NCI-H2081 treated with DMSO at 0.1 percent for 48 hours (cell line): ENCODE measurements at places on chromosomes 13 and 19.

DNA sequence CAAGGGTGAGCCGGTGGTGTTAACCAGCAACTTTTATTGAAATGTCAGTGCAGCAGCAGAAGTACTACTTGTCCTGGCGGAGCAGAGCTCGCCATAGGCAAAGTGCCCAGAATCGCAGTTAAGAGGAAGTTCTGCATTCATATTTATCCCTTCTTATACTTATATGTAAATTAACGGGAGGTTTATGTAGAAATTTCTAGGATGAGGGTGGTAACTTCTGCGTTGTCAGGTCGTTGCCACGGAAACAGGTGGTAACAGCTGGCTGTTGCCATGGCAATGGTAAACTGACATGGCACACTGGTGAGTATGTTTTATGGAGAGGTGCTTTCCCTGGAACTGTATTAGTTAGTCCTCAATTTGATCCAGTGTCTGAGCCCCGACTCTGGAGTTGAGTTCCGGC lies 2494.9 kb upstream of the PCDH20 start:
- DNase-seq = no peak

DNA sequence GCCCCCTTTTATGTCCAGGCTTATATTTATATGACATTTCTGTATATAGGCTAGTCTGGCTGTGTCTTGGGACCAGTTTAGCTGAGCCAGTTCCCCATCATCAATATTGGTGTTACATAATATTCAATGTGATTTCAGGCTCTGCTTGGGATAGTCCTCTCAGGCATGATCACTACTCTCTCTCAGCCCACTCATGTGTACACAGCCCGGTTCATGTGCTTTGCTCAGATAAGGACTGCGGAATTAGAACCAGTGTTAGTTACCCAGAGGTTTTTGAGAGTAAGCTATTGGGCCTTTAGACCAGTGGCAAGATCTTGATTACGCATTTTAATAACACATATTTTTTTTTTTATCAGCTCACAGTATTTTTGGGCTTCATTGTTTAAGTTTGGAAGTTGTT lies 219.9 kb downstream of the GPC5 start:
- no peak for DNase-seq

DNA sequence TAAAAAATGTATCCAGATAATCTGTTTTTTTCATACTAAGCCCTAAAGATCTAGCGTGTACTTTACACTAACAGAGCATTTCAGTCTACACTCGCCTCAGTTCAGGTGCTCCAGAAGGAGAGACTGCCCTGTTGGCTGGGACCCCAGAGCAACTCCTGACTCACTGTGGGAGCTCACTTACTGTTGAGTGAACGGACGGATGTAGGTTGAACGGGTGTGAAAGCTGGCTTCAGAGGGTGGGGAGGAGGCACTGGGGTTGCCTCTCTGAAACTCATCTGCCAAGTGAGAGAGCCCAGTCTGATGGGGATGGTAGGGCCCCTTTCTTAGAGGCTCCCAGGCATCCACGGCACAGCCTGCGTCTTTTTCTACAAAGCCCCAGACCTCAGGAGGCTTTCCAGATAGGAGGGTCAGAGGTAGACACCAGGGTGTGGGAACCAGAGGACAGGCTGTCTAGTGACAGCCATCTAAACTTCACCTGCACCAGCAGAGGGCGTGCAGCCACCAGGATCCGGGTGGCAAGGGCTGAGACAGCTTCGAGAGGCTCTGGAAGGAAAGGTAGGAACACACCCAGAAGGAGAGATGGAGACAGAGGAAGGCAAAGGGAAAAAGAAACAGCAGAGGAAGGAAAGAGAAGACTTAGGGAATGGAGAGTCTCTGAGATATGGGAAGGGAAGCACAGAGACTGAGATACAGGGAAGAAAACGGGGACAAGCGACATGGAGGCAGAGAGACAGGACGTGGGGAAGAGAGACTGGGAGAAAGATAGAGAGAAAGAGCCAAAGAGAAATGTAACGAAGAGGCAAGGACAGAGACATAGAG lies 3.7 kb downstream of the KASH5 start:
- no peak for DNase-seq

- no peak for DNase-seq
Measured at GRCh38 chr19:12756150-12756883, 4.7 kb downstream of the BEST2 start.

DNA sequence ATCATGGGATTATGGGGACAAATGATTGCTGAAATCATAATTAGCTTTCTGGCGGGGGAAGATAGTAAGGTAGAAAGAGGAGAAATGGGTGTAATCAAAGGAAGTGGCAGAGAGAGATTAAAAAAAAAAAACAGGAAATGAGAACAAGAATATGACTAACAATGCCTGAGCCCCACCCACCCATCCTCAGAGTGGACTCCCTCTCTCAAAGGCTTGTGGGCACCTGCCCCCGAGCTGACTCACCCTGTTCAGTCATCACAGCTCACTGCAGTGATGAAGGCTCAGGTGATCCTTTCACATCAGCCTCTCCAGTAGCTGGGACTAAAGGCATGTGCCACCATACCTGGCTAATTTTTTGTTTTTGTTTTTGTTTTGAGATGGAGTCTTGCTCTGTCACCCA lies 26.4 kb upstream of the TPT1 start:
- DNase-seq = no peak

DNA sequence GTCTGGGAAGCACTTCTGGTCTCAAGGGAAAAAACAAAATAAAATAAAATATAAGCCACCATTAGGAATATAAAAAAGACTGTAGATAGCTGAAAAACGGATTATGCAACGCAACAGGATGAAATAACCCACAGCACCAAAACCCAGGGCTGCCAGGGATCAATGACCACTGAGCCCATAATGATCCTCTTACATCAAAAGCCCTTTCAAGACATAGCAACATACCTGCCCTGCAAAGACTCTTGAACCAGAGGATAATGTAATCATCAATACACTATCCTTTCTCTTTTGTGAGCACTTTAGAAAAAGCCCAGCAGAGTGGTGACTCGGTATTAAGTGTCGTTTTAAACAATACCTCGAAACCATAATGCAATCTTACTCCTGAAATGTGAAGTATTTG lies 235.0 kb upstream of the SOX21 start:
- DNase-seq = no peak

GRCh38 chr13:94192431-94192975 lies 287.0 kb downstream of the DCT start:
- DNase-seq = peak; percentile 3

- DNase-seq = no peak
Measured at GRCh38 chr13:44575741-44576350, at the start of gene TSC22D1. TSC22D1 (minus strand) TSS chr13:44576330; CDS start chr13:44576074, 256 bp downstream.

DNA sequence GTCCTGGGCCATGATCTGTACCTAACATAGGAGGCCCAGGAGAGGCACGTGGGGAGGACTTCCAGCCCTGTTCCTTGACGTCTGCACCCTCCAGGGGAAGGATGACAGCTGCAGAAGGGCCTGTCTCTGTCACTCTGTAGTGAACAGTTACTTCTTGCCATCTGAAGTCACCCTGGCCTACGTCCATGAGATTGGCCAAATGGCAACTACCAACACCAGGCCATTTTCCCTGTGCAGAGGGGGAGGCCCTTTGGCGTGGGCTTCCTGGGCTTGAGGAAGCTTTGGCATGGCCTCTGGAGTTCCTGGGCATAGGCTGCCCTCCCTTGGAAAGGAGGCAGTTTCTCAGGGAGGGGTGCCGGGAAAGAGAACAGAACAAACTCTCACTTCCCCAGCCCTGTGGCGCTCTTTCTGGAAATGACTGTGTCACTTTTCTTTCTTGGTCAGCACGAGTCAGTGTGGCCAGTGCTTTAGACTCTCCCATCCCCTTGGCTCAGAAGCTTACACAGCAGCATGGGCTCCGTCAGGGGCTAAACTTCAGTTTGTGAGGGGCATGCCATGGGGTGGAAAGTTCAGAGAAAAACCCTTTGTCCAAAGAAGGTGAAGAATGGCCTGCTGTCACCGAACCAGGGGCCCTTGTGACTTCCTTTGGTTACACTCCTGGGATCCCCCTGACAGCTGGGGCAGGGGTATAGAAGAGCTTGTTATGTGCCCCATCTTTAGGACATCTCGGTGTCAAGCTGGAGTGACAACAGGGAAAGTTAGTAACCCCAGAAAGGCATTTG lies 5.3 kb downstream of the CARM1 start:
- DNase-seq = no peak

DNA sequence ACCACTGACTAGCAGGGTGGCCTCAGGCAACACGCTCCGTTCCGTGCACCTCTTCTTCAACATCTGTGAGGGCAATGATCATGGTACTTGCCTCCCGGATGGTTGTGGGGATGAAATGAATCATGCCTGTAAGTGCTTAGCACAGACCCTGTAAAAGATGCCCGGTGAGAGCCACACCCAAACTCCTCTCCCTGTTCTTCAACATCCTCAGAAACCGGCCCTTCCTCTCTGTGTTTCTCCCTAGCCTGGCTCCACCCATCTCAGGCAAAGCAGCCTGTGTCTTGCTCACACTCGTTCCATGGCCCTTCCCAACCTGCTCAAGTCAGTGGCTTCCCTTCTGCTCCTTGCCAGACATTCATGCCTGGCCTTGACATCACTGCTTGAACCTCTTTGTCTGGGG lies 5.8 kb upstream of the DMKN start:
- DNase-seq = no peak

DNA sequence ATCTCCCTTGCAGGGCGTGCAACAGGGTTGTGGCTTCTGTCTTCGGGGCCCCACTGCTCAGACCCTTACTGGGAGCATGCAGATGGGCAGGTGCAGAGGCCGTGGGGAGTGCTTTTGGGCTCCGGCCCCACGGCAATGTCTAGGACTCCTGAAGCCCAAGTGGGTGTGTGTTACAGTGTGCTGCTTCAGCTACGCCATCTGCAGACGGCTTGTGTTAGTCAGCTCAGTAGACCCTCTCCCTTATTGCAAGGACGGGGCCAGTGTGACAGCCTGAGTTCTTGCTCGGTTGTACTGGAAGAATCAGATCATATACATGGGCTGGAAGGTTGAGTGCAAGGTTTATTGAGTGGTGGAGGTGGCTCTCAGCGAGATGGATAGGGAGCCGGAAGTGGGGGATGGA lies 39.3 kb downstream of the DNAJC3 start:
- no peak for DNase-seq

DNA sequence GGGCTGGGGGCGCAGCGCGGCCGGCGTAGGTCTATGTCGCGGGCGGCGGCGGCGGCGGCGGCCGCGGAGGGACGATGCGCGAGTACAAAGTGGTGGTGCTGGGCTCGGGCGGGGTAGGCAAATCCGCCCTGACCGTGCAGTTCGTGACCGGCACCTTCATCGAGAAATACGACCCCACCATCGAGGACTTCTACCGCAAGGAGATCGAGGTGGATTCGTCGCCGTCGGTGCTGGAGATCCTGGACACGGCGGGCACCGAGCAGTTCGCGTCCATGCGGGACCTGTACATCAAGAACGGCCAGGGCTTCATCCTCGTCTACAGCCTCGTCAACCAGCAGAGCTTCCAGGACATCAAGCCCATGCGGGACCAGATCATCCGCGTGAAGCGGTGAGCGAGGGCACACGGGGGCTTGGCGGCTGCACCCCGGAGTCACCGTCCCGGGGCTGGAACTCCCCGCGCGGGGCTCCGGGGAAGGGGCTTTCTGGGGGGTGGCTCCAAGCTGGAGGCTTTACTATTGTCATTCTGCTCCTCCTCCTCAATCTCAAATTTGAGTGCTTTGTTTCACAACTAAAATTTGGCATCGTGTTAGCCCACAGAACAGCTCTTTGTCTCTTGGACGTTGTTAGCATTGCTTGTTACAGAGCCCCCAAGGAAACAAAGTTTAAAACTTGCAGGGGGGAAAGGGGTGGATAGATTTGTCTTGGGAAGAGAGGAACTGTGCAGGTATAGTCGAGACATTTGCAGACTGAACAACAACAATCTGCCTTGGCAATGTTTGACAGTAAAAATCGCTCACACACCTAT lies 630 bp downstream of the RAP2A start:
- no peak for DNase-seq

DNA sequence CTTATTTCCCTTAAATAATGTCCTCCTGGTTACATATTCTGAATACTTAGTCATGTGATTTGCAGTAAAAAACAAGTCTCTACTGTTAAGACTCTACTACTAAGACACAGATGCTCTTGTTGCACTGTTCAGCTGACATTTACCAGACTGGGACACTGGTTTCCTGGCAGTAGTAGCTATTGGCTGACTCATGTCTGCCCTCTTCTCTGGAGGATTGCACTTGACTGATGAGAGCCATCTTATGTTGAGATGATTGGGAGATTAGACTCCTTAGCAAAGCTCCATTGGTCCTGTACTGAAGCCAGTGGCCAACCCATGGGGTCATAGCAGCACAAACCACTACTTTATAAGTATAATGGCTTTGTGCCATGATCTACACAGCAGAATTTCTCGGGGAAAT lies 1672.6 kb upstream of the PCDH20 start:
- no peak for DNase-seq

- no peak for DNase-seq
Measured at GRCh38 chr13:92716749-92717148, 509.9 kb upstream of the GPC6 start.

DNA sequence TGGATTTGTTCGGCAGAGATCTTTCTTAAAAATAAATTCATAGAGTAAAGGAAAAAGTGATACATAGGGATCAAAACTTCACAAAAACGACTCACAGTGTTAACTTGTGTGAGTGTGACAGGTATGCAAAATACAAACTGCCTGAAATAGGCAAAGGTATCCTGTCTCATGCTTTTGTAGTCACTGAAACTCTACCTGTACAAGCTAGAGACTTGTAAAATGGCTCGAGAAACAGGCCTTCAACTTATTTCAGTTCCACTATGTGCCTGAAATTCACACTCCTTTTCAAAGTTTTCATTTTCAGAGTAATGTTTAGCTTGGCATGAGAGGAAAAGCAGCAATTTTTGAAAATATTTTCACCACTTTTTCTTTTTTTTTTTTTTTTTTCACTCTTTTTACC lies 290.4 kb downstream of the DIAPH3 start:
- no peak for DNase-seq
